ENCODE measurements at places on chromosomes 3 and 15. TPM values are rescaled to one million over a fixed set of nuclear protein-coding genes. Genes with fewer than 3 reads are reported as not detected.

GRCh38 chr3:46663591-46664135 is 29.8 kb downstream of the ALS2CL start:
- DNase-seq: no peak

- DNase-seq: no peak
Observed at GRCh38 chr3:144287001-144287400, 315.4 kb downstream of the DIPK2A start.

- DNase-seq: no peak
Observed at GRCh38 chr3:52302426-52303145, 13.5 kb upstream of the DNAH1 start.

DNA sequence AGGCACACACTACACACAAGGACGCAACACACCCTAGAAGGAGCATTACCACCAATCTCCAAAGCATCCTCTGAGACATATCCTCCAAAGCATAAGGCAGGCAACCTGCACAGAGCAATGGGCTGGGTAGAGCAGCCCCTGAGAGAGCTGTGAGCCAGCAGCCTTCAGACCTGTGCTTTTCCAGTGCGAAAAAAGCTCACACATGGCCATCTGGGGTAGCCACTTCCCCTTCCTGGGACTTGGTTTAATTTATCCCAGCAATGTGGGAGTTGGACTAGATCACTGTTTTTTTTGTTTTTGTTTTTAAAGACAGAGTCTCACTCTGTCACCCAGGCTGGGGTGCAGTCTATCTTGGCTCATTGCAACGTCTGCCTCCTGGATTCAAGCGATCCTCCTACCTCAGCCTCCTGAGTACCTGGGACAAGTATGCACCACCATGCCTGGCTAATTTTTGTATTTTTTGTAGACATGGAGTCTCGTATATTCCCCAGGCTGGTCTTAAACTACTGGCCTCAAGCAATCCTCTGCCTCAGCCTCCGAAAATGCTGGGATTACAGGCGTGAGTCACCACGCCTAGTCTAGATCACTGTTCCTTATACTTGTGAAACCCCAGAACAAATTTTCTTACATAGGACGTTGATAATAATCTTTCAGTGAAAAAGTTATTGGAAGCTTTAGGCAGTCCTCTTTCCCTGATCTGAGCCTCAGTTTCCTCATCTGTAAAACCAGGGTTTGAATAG is 18.9 kb downstream of the PTPN23 start:
- no peak for DNase-seq

MCTP2 gene
- 37.3 TPM for total RNA-seq

DNA sequence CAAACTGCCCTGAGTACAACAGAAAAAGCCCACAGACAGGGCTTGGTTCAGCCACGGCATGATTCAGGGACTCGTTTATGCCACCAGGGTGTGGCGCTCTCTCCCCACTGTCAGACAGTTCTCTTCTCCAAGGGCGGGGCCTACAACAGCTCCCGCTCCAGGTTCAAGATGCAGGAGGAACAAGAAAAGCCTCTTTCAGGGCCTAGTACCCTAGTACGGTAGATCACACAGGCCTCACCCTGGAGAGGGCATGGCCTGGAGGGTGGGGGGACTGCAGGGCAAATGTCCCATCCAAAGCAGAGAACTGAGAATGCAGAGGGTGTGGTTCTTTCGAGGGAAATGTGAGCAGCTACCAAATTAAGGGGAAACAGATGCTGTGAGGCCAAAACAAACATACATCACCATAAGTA is 12.0 kb downstream of the MESD start:
- DNase-seq: no peak

GPR62 gene
- total RNA-seq: not detected
